ENCODE measurements at places on chromosomes 1 and 21.

DNA sequence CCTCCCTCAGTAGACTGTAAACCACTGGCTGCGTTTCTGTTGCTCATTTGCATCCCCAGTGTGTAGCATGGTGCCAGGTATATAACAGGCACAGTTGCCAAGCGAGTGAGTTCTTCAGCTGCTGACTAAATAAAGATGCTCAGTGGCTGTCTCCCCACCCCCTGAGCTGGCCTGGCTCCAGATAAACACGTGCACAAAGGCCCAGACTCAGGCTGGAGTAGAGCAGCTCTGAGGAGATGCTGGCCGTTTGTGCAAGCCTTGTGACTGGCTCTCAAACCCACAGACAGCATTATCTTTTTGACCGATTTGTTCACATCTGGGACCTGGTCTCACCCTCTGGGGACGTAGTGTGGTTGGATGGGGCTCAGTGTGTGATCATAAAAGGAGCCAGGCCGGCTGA, 7.1 kb downstream of the CHRNB2 start:
- DNase-seq: no peak

DNA sequence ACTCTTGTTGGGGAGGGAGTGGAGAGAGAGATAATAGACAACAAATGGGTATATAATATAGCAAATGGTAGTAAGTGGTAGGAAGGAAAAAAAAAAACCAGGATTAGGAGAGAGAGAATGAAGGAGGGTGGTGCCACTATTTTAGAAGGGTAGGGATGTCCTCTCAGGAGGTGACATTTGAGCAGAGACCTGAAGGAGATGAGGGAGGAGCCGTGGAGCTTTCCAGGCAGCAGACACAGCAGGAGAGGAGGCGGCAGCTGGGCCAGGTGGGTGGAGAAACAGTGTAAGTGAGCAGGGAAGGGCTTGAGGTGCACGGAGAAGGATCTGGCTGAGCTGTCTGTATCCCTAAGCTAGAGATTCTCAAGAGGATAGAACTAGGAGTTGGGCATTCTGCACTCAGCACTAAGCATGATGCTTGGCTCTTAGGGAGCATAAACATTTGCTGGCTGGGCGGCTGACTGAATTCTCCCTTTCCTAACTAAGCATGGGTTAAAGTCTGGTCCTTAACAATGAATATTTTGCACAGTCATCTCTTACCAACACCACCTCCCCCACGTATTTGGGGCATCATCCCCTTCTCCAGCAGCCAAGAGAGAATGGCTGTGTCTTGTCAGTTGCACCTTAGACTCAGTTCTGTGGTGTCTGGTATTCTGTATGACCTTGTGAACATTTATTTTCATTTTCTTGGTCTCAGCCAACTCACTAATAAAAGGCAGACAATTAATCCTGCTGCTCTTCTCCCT, 27.6 kb upstream of the SARS1 start:
- no peak for DNase-seq

- DNase-seq: no peak
These were observed 72.0 kb upstream of the COL24A1 start for GRCh38 chr1:86228546-86228945.

DNA sequence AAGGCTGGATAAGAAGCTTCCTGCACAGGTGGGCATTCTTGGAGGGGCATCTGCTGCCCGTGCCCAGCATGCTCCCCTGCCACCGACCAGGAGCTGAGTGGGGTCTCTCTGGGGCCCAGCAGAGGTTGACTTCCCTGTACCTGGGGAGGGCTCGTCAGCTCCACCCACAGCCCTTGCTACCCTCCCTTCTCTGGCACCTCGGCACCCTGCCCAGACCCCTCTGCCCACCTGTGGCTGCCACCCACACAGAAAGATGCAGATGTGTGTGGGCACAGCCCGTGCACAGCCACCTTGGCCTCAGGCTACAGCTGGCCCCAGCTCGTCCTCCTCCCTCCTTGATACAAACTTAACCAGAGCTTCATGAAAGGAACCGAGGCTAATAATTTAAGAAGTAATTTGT, 241.2 kb upstream of the VAMP3 start:
- DNase-seq: no peak

DNA sequence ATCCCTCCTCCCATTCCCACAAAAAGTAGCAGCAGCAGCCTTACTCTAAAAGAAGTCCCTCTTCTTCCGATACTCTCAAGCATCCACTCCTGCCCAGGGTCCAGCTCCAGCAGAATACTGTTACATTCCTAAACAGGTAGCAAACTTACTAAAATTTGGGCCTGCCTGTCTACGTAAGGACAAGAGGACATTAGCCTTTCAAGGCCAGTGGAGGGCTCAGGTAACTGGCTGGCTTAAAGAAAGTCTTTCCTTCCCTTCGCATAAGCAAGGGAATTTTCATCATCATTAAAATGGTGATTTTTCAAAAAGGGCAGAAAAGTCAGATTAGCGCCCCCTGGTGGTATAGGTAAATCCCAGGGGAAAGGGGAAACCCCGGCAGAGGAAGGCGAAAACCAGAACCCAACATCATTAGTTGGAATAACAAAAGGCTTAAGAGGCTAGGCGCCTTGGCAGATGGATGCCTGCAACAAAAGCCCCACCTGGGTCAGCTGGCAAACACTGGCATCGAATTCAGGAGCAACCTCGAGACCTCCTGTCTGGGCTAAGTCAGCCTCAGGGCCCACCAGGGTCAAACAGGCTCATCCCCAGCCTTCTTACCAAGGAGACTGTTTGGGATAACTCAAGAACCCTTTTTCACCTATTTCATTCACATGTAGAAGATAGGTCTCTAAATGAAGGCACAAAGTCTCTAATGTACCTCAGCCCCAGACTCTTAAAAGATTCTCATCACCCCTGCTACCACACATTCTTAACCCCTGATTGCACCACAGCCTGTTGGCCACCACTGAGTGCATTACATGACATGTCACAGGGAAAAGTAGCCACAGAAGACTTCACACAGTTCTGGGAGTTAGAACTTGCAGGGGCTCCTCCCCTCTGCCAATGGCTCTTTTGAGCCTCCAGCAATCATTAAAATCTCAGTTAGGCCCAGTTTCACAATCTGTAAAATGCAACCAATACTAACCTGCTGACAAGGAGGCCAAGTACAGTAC, 36.7 kb downstream of the ERI3 start:
- DNase-seq: peak; percentile 50

DNA sequence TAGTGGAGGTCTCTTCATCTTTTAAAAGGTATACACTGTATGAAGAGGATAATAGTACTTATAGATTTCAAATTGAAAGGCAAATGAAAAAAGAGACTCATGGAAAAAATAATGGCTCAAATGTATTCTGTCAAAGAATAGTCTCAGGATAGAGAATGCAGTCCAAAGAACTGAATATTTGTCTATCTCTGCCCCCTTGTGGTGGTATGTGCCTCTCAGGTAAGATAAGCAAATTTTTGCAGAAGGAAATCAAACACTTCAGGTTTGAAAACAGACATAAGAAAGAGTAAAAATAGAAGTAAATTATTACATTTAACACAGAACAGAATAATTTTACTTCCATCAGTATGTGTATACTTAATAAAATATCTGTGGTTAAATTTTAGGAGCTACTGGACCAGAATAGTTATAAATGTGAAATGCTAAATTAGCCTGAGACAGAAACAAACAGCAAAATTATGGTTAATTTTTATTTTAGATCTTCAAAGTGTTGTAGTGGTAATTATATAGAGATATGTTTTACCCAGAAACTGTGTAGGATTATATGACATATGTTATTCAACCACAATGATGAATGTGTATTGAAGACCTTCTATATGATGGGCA, 164.4 kb upstream of the PALMD start:
- DNase-seq: peak; percentile 46

DNA sequence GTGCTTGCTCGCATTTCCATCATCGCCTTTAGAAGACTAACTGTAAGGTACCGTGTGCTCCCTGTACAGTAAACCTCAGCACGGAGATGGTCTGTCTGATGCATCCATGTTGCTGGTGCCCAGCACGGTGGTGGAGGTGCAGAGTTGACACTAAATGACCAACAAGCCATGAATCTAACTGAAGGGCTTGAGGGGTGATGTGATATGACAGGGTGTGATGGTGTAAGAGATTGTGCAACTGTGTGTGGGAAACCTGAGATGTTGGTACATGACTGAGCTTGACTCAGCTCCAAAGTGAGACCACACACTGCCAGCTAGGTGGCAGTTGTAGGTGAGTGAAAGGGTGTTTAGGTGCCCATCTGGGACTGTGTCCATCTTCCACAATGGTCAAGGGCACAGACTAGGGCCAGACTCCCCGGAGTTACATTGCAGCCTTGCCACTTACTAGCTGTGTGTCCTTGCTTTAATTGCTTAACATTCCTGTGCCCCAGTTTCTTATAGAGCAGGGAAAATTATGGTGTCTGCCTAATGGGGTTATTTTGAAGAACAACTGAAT, 21.4 kb downstream of the SLC2A1 start:
- no peak for DNase-seq

DNA sequence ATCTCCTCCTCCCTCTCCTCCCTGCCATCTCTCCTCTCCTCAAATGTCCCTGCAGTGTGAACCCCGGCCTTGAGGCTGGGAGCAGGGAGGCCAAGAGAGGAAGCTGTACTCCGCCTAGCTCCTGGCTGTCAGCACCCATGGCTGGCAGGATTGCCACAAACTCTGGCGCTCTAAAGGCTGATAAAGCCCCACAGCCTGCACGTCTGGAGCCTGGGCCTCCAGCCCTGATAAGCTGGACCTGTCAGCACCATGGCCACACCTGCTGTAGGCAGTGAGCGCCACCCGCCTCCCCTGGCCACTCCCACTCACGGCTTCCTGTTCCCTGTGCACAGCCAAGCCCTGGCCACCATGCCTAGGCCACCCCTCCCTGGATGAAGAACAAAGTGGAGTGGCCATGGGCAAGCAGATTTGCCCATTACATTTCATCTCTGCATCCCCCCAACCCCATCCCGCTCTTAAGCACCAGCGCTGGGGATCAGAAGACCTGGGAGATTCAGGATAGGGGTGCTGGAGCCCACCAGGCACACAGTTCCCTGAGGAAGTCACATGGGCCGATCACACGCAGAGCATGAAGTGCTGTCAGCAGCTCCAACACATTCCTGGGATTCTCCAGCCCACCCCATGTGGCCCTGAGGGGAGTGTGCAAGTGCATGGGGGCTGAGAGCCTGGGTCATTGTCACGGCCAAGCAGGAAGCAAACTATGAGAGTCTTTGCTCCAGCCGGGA, 24.2 kb upstream of the NPPB start:
- DNase-seq: no peak
